ENCODE measurements at places on chromosomes 16 and 17. TPM values are rescaled to one million over a fixed set of nuclear protein-coding genes. Genes with fewer than 3 reads are reported as not detected.

Gene CLEC18A
- total RNA-seq: 2.7 TPM

Gene MYH10
- 83.3 TPM for total RNA-seq

Gene TMEM235
- total RNA-seq: not detected

Gene TEX19
- total RNA-seq: not detected

DNA sequence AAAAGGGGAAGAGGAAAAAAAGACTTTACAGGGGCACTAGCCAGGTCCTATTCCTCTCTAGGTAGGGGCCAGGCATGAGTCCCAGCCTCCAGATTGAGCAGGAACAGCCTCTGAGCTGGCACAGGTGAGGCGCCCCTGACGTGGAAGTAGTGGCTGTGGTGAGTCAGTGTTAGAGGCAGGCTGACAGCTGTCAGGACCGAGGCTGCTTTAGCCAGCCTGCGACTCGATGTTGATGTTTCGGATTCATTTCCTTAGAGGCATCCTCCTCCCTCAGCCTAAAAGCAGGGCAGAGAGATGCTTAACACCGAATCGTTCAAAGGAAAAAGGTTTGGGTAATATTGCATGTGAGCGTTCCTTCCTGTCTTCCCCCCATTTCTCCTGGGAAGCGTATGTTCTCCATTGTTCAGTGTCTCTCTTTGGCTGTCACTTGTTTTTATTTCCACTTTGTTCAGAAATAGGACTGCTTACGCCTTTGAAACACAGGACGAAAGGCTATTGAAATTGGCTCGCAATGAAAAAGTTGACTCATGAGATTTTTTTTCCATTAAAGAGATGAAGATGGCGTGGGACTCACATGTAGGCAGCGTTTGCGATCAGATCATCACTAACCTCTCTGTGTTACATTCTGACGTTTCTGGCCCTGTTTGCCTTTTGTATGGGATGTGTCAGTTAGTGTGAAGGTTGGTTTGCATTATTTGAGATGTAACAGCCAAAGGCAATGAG lies 1.3 kb downstream of the KIAA0513 start:
- peaks cover 16% of the 10 kb centered on the region for H3K36me3 ChIP-seq
- no peaks in the 10 kb centered on the region for H3K27me3 ChIP-seq
- H3K4me1 ChIP-seq: peaks cover 38% of the 10 kb centered on the region
- peak overlapping the region; percentile 91 for H3K4me3 ChIP-seq
- peak overlapping the region; percentile 89 for H3K27ac ChIP-seq
- no peak for DNase-seq

- no peaks in the 10 kb centered on the region for H3K4me1 ChIP-seq
- no peaks in the 10 kb centered on the region for H3K27me3 ChIP-seq
- H3K4me3 ChIP-seq: no peak overlapping the region
These were observed 734.0 kb downstream of the MAF start for GRCh38 chr16:78866521-78866920.

DNA sequence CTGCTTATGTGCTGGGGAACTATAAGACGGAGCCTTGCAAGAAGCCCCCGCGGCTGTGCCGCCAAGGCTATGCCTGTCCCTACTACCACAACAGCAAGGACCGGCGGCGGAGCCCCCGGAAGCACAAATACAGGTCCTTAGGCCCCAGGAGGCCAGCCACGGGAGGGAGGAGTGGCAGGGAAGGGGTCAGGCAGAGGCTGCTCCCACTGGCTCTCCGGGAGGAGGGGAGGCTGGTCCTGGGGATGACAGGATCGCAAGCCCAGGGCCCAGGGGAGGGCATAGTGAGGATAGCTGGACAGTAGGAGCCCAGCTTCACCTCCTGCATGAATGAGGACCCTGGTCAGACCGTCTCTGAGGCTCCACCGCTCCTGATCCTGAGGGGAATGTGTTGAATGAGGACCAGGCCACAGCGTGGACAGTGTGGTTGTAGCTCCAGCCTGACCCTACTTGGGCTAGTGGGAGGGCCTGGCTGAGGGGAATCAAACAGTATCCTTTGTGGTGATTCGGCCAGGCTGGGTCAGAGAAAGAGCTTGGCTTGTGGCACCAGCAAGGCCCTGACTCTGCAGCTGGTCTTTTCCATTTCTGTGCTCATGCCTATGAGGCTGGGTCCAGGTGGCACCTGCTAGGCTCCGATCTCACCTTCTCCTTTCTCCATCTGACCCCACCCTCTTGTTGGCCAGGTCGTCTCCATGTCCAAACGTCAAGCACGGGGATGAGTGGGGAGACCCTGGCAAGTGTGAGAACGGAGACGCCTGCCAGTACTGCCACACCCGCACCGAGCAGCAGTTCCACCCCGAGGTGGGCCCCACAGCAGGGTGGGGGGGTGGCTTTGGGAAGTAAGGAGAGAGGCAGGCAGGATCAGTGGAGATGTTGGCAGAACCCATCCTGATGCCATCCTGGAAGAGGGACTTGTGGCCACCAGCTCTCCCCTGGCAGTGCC lies 28.7 kb downstream of the UNK start:
- peaks cover 4% of the 10 kb centered on the region for H3K4me1 ChIP-seq
- DNase-seq: no peak
- H3K27ac ChIP-seq: no peak overlapping the region
- no peak overlapping the region for H3K4me3 ChIP-seq

DNA sequence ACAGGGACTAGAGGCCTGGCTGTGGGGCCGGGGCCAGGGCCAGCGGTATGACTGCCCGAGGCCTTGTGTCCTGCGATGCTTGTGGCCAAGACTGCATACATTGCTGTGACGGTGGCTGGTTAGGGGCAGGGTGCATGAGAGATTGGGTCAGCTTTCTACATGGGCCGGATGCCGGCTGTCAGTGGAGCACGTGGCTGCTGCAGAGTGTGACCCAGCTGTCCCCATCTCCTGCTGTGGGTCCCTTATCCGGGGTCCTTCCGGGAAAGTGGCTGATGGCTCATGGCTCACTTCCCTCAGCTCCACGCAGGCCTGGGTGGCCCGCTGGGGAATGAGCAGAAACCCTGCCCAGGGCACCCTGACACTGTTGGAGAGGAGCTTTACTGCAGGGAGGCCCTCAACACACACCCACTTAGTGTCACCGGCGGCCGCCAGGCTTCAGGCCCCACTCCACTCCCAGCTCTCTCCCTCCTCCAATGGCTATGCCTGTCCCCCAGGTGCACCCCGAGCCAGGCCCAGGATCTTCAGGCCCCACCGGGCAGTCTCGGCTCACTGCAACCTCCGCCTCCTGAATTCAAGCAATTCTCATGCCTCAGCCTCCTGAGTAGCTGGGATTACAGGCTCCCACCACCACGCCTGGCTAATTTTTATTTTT lies 808 bp upstream of the RGS11 start:
- H3K27ac ChIP-seq: no peak overlapping the region
- DNase-seq: no peak
- H3K4me3 ChIP-seq: peak overlapping the region; percentile 58
- peaks cover 48% of the 10 kb centered on the region for H3K27me3 ChIP-seq

DNA sequence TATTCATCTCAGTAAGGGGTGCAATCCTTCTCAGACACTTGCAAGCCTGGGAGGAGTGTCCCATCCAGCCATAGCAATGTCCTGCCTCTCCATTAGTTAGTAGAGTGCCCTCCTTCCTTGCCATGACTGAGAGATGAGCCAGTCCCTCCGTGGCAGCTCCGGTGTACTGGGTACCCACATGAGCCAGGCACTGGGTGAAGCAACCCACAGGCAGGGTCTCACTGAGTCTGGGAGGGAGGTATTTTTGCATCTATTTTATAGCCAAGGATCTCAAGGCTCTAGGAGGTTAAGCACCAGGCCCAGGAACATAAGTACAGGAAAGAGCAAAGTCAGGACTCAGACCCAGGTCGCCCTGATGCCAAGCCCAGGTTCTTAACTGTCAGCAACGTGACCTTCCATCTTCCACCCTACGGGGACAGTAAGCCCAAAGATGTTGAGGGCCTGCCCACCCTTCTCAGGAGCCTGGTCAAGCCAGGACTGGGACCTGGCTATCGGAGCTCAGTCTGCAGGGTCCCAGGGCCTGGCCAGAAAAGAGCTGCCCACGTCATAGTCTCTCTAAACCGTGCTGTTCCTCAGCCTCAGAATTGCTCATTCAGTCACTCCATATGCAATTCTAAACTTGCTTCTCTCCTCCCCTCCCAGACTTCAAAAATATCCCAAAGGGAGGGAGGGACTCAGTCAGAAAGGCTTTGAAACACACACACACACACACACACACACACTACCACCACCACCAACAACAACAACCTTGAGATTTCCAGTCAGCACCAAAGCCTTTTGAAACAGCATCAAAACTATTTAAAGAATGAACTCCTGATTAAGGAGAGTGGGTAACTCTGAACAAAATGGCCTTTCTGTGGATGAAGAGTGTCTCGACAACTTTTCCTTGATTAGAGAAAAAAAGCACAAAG lies 16.6 kb downstream of the NOS2 start:
- no peak overlapping the region for H3K4me3 ChIP-seq
- H3K27me3 ChIP-seq: no peaks in the 10 kb centered on the region
- peak; percentile 28 for DNase-seq
- peak overlapping the region; percentile 27 for H3K27ac ChIP-seq
- no peaks in the 10 kb centered on the region for H3K36me3 ChIP-seq

- no peaks in the 10 kb centered on the region for H3K36me3 ChIP-seq
- no peaks in the 10 kb centered on the region for H3K27me3 ChIP-seq
- DNase-seq: peak; percentile 92
- H3K4me3 ChIP-seq: peak overlapping the region; percentile 63
These were observed 134.2 kb downstream of the USP22 start for GRCh38 chr17:20908313-20909267.

DNA sequence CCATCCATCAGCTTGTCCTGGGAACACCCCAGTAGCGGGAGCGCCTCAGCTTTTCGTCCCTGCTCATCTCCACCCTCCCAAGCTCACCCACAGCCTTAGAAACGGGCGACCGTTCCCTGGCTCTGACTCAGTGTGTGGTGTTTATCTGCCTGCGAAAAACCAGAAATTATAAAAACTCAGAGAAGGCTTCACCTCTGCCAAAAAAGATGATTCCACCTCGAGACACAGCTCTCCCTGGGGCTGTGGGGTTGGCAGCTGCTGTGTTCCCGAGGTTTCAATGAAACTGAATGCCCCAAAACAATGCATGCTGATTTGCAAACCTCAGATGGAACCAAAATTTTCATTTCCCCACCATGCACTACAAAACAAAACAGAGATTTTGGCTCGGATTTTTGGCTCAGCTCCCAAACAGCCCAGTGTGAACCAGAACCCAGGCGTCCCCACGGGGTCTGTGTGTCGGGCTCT lies 62.4 kb upstream of the MED9 start:
- H3K4me3 ChIP-seq: no peak overlapping the region
- H3K4me1 ChIP-seq: peaks cover 17% of the 10 kb centered on the region
- no peak for DNase-seq
- no peaks in the 10 kb centered on the region for H3K27me3 ChIP-seq
- no peak overlapping the region for H3K27ac ChIP-seq

DNA sequence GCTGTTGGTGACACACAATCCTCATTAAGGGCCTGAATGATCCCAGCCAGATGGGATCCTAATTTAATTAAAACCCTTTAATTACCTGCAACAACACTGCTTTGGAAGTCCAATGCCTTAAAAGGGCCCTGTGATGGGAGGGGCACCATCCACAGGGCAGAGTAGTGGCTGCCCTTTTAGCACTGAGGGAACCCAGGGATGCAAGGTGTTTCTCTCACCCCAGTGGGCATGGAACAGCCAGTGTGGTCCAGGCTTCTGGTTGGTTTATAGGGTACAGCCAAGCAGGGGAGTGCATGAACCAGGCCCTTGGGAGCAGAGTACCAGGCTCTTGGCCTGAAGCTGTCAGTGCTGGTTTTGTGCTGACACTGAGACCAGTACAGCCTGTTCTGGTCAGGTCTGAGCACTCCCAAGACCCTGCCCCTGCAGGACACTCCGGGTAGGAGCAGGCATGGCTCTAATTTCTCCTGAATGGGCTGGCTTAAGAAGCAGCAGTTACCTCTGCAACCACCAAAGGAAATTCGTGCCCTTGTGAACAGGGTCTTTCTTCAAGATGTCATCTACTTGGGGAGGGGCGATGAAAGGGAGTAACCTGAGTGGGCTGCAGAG lies 9.9 kb downstream of the NXPH3 start:
- no peak for DNase-seq
- H3K36me3 ChIP-seq: no peaks in the 10 kb centered on the region
- H3K27ac ChIP-seq: no peak overlapping the region
- no peaks in the 10 kb centered on the region for H3K4me1 ChIP-seq
- no peak overlapping the region for H3K4me3 ChIP-seq

- peaks cover 8% of the 10 kb centered on the region for H3K4me1 ChIP-seq
- H3K27me3 ChIP-seq: peaks cover 5% of the 10 kb centered on the region
- H3K36me3 ChIP-seq: peaks cover 5% of the 10 kb centered on the region
These were observed 54.4 kb upstream of the RCVRN start for GRCh38 chr17:9959377-9959981.

DNA sequence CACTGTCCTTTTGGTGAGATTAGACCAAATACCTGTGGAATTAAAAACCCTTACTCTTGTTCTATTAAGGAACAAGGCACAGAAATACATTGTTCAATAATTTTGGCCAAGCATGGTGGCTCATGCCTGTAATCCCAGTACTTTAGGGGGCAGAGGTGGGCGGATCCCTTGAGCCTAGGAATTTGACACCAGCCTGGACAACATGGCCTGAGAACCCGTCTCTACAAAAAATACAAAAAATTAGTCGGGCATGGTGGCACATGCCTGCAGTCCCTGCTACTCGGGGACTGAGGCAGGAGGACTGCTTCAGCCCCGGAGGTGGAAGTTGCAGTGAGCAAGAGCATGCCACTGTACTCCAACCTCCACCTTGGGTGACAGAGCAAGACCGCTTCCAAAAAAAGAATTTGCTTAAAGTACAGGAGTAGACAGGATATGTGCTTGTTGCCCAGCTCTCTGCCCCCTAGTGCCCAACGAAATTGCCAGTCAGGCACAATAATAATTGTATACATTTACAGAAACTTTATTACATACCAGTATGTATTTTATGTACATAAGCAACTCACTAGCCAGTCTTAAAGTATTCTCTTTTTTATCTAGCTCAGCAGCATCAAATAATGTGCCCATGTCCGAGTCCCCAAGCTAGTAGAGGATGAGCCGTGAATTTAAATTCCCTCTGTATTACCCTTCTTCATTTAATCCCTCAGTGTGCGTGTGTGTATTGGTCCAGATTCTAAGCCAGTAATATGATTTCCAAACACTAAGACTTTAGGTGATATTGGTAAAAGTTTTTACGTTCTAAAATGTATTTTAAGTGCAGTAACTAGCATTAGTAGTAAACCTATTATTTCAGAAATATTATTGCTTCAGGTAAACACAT lies 1.4 kb downstream of the THUMPD1 start:
- peak overlapping the region; percentile 98 for H3K4me3 ChIP-seq
- peaks cover 42% of the 10 kb centered on the region for H3K36me3 ChIP-seq
- H3K27me3 ChIP-seq: no peaks in the 10 kb centered on the region
- peaks cover 47% of the 10 kb centered on the region for H3K4me1 ChIP-seq
- peak overlapping the region; percentile 99 for H3K27ac ChIP-seq

Data from lower lobe of right lung (tissue), 2 donors.